NCI-H1092 treated with DMSO at 0.1 percent for 48 hours (cell line): ENCODE measurements at places on chromosomes 5 and 9.

- no peak for DNase-seq
These were observed 32.9 kb upstream of the AOPEP start for GRCh38 chr9:94693485-94694204.

GRCh38 chr9:138103111-138103848, 225.7 kb downstream of the CACNA1B start:
- DNase-seq: no peak

GRCh38 chr5:93583768-93584595, 960 bp downstream of the NR2F1 start:
- peak; percentile 50 for DNase-seq

DNA sequence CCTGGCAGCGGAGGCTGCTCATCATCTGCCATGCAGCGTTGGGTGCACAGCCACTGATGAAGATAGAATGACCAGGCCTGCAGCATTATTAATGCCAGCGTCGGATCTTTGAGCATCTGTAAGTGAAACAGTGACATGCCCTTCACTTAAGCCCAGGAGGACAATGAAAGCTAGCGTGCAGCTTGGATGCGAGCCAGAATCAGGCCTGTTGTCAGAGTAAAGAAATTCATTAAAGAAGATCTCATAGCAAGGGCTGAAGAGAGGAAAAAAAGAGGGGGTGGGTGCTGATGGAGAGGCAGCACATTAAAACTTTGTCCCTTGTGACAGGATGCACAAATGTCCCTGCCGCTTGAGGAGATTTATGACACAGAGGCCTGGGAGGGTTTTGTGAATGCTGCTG, 186.1 kb upstream of the MAST4 start:
- DNase-seq: no peak

DNA sequence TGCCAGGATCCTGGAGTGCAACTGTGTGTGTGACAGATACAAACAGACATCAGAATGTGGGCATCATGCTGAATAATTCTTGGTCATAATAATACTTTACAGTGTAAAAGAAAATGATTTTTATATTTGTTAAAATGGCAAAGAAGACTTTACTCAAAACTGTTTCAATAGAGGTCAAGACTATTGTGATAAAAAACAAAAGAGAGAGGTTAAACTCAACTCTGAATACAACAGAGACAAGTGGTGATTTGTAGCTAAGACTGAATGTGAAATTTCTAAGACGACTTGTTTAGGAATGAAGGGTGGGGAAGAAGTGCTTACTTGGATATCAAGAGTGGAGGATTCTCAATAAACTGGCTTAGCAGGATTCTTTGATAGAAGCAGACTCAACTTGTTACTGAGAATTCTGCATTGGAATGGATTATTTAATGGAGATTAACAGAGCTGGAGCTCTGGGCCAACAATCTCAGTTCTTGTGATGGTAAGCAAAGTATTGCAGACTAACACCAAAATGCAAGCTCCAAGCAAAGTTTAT, 457.4 kb upstream of the CDH18 start:
- DNase-seq: no peak

DNA sequence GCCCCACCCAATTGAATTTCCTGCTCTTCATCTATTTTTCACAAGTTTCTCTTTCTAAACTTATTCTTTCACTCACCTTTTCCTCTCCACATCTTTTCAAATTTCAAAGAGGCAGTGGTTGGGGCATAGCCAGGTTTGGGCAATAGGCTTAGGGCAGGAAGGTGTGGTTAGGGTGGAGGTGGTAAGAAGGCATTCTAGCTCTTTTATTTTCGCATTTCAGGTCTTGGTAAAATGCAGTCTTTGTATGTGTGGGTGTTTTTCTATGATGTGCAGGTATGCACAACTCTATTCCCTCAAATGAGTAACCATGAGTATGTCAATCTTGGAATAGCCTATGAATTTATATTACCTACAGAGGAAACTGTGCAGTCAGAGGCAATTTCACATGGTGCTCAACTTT, 129.8 kb upstream of the IFNE start:
- no peak for DNase-seq

GRCh38 chr9:129253803-129254381, 75.8 kb upstream of the IER5L start:
- no peak for DNase-seq

- DNase-seq: no peak
These were observed 90.0 kb upstream of the POU5F2 start for GRCh38 chr5:93831449-93831848.

DNA sequence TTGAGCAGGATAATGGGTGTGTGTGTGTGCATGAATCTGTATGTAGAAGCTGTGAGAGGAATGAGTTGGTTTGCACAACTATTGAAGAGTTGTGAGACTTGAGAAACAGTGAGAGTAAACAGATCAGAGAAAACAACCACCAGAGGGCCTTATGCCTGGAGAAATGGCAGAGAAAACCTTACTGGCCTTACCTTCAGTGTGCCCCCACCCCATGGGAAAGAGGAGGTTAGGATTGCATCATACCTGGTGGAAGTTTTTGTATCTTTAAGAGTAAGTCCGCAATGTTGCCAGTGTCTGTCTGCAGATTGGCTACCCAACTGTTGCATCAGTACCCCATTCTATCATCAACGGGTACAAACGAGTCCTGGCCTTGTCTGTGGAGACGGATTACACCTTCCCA, 1909.4 kb upstream of the WWC1 start:
- no peak for DNase-seq

DNA sequence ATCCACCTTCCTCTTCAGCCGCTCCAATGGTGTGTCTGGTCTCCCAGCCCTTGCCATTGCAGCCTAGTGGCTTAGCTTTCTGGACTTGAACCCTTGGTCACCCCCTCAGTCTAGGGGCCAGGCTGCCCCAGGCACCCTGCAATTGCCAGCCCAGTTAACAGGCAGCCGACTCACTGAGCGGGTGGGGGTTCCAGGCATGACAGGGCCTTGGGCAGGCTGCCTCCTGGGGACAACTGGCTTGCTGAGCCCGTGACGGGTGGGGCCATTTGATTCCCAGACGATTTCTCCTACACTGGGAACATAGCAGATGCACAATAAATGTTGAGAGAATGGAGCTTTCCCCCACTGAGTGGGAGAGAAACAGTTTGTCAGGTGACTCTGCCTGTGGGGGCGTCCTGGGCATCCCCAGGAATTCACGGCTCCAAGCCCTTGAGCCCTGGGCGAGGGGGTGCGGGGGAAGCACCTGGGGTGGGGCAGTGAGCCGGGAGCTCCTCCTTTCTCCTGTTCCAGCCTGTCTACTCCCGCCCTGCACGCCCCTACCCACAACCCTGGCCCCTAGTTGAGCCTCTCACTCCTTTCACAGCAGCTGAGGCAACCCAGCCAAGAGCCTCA, 12.6 kb upstream of the AQP7 start:
- DNase-seq: no peak

DNA sequence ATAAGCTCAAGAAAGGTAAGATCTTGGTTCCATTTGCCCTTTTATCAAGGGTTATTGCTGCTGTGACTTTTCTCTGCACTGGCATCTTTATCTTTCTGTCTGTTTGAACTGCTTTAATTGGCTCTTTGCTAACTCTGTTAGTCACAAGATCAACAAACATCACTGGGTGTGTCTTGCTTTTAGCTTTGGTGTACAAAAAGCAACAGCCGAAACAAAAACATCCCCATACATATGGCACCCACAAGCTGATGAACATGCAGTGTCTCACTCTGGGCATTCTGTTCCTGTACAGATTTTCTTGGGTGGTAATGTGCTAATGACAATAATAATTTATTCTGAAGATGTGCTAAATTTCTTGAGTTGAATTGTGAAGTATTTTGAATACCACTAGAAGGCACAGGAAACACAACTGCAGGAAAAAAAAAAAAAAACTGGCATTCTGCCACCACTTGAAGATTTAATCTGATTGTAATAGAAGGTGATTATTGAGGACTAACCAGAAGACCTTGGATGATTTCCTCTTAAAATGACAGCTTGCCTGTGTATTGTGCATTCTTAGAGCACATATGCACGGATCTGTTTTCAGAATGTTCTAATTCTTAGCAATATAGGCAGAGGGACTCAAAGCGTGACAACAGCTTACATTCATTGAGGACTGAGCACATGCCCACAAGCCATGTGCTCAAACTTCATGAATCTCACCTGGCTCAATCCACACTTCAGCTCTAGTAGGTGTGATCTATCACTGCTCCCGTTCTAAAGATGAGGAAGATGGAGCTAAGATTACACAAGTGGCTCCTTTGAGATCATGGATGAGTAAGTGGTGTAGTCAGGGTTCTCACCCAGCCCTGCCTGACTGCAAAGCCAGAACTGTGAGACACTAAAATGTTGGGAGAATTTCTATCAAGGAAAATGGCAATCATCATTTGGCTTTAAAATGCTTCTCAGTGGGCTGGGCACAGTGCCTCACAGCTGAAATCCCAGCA, 96.4 kb downstream of the EBF1 start:
- no peak for DNase-seq

GRCh38 chr5:132947671-132948070, 15.8 kb downstream of the AFF4 start:
- DNase-seq: no peak

GRCh38 chr9:95073042-95073607, 244.4 kb downstream of the FANCC start:
- no peak for DNase-seq

DNA sequence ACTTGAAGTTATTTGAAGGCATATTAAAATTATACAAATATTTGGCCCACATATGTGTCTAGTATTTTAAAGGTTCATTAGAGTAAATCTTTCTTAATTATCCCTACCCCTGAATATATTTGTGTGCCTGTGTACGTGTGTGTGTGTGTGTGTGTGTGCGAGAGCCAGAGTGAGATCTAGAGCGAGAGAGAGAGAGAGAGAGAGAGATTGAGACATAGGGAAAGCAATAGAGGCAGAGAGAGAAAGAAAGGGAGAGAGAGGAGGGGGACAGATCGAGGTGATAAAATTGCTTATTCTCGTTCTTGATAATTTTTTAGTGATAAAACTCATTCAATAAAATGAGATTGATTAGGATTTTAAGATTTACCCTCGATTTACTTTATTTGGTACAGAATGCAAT, 47.4 kb downstream of the ADAMTS19 start:
- no peak for DNase-seq

- DNase-seq: peak; percentile 67
These were observed 37.1 kb upstream of the NR3C1 start for GRCh38 chr5:143440448-143441115.

- peak; percentile 41 for DNase-seq
These were observed 101.5 kb upstream of the BOD1 start for GRCh38 chr5:173717959-173718358.
